ENCODE measurements at places on chromosomes 16 and 17.

- no peak for DNase-seq
These were observed 6.8 kb upstream of the CLUH start for GRCh38 chr17:2718150-2718938.

DNA sequence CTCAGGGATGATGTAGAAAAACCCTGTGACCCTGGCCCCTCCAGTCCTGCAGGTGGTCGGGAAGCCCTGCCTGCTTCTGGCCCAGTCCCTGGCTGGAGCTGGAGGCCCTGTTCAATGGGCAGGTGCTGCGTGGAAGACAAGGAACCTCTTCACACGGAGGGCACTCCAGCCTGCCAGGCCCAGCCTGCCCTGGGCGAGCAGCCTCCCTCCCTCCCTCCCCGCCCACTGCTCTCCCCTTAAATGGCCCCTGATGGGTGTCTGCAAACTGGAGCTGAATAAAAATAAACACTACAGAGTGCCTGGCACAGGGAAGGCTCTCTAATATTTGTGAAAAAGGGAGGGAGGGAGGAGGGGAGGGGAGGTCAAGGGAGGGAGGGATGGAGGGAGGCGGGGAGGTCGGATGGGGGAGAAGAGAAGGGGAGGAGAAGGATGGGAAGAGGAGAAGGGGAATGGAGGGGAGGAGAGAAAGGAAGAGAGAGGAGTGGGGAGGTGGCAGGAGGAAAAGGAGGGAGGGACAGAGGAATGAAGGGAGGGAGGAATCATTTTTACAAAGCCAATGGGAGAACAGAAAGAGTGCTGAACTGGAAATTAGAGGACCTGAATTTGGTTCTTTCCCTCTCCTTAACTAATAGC, 222.8 kb upstream of the TNRC6C start:
- DNase-seq = no peak

DNA sequence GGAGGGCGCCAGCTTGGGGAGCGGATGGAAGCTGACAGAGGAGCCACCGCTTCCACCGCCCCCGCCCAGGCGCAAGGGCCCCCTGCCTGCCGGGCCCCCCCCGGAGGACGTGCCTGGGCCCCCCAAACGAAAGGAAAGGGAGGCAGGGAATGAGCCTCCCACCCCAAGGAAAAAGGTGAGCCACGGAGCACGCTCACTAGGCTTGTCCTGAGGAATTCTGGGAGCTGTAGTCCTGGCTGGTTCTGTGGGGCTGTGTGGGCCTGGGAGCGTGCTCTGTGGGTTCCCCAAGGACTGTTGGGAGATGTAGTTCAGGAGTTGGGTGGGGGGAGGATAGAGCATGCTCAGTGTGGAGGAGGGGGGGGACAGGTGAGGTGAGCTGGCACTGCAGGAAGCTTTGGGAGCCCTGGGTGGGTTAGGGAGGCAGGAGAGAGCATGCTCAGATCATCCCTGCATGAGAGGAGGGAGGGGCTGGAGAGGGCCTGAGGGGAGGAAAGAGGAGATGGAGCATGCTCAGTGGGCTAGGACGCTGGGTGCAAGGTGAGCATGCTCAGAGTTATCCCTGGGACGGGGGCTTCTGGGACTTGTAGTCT, 4.5 kb downstream of the FBXL19 start:
- DNase-seq = no peak

DNA sequence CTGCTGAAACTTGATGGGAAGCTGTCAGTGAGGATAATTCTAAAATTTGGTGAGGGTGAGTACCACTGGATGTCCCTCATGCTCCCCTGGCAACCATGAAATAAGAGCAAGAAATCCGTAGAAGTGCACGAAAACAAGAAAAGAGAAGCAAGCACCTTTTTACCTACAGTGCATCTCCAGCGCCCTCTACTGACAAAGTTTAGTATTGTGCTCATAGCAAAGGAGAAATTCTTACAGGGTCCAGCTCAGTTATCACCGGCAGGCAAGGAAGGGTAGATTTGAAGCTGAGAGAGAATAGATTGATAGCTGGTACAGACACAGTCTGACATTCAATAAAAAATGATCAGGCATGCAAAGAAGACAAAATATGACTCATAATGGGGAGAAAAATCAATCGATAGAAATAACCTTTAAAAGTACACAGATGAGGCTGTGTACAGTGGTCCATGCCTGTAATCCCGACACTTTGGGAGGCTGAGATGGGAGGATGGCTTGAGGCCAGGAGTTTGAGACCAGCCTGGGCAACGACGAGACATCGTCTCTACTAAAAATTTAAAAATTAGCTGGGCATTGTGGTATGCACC, 28.3 kb upstream of the TEX2 start:
- peak; percentile 17 for DNase-seq

DNA sequence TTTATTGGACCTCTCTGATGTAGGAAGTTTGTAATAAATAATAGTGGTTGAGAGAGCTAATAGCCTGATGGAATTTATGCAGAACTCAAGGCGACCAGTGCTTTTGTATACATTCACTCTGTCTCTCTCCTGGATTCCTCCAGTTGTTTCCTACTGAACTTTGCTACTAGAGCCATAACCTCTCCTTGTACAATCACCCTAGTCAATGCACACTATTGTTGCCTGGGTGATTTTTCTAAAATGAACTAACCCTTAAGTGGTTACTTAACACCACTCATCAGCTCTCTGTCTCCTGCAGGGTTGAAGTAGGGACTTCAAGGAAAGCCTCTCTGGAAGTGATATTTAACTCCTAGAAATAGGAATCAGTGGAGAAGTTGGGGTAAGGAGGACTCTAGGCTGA, 9.7 kb downstream of the PHKB start:
- no peak for DNase-seq

DNA sequence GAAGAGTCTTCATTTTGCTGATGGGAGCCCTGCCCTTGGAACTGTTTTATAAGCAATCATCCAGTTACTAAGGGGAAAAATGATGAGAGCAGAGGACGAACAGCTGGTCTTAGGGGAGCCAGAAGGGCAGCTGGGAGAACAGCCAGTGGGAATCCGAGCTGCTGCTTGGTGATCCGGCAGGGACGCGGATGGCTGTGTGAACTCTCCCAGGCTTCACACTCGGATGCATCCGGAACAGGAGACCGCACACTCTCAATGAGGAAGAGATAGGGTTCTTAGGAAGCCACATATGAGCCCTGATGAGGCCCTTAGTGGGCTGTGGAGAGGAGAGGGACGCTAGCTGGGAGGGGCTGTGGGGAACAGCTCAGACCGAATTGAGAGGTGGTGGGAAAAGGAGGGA, 5.0 kb upstream of the CACNG5 start:
- no peak for DNase-seq

DNA sequence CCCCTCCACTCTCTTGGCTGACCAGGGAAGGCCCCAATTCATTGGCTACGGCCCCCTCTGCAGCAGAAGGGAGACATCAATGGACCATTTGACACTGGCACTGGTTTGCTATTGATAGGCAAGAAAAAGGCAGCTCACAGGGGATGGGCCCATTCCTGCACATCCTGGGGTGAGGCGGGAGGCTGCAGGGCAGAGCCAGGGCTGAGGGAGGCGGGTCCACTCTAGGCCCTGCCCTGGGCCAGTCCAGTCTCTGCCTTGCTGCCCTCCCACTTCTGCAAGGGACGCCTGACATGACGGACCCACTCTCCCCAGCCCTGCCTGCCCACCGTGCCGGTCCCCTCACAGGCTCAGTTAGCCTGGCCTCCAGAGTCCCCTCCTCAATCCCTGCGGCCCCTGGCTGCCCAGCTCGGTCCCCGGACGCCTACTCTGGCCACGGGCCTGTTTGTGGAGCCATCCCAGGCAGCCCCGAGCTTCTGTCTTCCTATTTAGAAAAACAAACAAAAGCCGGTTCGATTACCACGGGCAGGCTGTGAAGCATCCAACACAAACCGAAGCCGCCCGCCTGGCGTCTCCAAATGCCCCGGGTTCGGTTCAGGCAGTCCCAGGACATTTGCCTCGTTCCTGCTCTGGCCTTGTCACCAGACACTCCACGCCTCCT, 160.7 kb downstream of the IRX5 start:
- no peak for DNase-seq

DNA sequence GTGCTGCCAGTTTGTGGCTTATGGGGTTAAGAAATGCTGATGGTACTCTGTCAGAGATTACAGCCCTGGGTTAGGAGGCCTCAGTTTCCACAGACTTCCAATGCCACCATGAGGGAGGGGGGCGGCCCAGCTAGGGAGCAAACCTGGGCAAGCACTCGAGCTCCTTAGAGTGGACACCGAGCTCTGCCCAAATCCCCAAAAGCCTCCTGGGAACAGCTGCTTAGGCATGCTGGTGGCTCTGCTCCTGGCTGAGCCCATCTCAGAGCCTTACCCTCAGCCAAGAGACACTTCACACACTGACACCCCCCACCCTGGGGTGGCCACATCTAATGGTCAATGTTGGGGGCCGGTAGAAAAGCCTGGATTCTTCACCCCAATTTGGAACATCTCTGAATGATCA, 66.1 kb downstream of the C16orf78 start:
- DNase-seq = no peak

- DNase-seq = peak; percentile 17
These were observed 123.8 kb downstream of the GOSR1 start for GRCh38 chr17:30600830-30601494.

DNA sequence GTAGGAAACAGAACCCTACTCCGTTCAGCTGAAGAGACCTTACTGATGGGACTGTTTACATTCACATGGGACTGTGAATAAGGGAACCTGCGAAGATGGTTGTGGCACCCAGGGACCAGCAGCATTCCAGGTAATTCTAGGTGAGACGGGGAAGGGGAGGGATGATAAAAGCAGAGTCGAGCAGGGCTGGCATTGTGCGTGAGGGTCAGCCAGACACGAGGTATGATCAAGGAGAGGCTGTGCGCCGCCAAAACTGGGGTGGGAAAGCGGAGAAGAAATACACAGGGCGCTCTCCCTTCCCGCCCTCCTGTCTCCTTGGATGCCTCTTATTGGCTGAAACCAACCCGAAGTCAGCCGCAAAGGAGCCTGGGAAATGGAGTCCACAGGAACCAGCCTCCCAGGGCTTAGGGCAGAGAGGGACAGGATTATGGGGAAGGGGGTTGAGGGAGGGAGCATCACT, 38.4 kb upstream of the CSNK2A2 start:
- DNase-seq = peak; percentile 56

GRCh38 chr17:10875430-10875851, 37.6 kb upstream of the PIRT start:
- DNase-seq = peak; percentile 3

- no peak for DNase-seq
These were observed 45.6 kb downstream of the LYRM1 start for GRCh38 chr16:20946015-20946629.

Measured in stimulated activated CD4-positive, alpha-beta T cell treated with anti-CD3 and anti-CD28 coated beads, Interleukin-2, amount 100 ng/mL, for 48 hours (primary cell).